Fibroblast of skin of left biceps (primary cell): ENCODE measurements at places on chromosomes 16 and 17.

- DNase-seq, result no peak
Measured at GRCh38 chr16:15450624-15451023, 16.2 kb downstream of the BMERB1 start.

- no peak for DNase-seq
Measured at GRCh38 chr16:89193576-89194293, 6.6 kb downstream of the SLC22A31 start.

DNA sequence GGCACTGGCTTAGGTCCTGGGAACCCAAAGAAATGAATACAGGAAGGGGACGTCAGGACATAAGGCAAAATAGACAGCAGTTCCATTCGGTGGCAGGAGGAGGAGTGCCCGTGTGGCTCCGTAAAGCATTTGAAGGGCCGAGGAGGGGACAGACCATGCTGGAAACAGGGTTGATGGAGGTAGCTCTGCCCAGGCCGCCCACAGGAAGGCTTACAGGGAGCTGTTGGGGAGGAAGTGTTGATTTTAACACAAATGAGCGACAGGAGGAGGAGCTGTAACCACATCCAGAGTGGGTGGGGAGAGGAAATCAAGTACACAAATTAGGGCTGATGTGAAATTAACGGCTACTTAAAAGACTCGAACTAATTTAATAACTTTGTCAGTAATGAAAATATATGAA is 54.6 kb downstream of the RBFOX3 start:
- no peak for DNase-seq

DNA sequence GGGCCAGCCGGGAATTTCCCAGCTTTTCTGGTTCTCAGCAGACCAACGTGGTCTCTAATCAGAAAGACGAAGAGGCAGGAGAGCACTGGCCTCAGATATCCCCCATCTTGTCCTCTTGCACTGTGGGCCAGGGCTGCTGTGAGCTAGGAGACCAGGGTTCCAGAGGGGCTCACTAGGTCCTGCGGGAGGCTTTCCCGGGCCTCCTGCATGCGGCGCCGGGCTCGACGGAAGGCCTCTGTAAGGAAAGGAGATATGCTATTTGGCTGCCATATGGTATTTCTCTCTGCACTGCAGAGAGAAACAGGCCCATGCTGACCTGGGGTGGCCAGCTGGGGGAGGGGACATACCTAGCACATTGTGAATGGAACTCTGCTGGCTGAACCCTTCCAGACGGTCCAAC is 13.1 kb downstream of the MKS1 start:
- no peak for DNase-seq

DNA sequence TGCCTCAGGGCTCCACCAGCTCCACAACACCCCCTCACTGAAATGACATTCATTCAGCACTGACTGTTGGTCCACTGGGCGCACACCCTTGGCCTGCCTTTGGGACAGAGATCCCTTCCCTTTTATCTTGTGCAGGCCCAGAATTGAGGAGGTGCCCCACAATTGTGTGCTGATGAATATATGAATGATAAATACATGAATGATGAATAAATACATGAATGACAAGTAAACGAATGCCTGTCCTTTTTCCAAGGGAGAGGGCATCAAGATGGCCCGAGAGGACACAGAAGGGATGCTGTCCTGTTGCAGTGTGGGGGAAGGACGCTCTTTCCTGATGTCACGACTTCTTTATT is 5.7 kb downstream of the CCR7 start:
- no peak for DNase-seq

- no peak for DNase-seq
Measured at GRCh38 chr17:53142890-53143289, 679.8 kb upstream of the KIF2B start.

- DNase-seq, result no peak
Measured at GRCh38 chr17:72588961-72589360, 468.1 kb downstream of the SOX9 start.

DNA sequence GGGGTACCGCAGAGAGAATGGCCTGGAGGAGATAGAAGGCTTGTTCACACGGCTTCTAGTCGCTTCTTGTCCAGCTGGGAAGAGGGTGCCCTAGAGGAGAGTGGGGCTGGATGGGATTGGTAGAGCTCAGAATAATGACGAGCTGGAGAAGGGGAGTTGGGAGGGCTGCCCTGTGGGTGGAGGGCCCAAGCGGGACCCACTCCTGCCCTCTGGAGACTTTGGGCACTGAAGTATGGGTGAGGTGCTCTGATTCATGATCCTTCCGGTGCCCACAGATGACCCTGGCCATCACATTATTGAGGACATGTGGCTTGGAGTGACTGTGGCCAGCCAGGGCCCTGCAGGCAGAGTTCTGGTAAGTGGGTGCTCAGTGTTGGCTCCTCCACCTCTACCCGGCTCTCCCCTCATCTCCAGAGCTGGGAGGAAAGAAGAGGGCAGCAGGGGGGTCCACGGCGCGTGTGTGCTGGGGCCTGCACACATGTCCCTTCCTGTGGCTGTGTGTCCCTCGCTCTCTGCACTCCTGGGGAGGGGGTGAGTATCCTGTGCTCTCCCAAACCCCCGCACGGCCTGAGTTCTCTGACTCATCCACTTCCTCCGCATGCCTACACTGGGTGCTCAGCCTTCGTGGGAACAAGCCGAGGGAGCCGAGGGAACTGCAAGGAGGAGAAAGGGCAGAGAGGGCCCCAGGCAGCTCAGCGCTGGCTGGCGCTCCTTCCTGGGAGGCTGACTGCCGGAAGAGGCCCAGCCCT is 8.5 kb downstream of the ITGA3 start:
- DNase-seq, result peak; percentile 66

DNA sequence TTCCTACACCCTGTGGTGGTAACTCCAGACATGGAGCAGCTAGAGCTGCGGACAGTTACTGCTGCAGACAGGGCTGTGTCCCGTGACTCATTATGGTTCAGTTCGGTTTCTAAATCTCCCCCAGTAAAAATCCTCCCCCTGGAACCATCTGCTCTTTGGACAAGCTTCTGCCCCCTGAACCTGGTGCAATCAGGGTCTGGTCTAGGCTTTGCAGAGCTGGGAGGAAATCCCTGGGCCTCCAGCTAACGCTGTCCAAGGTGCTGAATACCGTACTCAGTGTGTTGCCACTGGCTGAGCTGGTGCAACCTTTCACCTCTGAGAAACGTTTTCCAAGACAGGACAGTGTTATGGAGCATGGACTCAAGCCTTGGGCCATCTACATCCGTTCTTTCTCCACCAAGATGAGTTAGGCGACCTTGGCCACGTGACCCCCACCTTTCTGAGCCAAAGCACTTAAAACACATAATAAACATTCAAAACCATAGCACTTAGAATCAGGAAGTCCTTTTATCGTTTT is 142.0 kb downstream of the CPPED1 start:
- DNase-seq, result no peak

GRCh38 chr17:4605826-4606225 is 21.5 kb downstream of the SMTNL2 start:
- no peak for DNase-seq

DNA sequence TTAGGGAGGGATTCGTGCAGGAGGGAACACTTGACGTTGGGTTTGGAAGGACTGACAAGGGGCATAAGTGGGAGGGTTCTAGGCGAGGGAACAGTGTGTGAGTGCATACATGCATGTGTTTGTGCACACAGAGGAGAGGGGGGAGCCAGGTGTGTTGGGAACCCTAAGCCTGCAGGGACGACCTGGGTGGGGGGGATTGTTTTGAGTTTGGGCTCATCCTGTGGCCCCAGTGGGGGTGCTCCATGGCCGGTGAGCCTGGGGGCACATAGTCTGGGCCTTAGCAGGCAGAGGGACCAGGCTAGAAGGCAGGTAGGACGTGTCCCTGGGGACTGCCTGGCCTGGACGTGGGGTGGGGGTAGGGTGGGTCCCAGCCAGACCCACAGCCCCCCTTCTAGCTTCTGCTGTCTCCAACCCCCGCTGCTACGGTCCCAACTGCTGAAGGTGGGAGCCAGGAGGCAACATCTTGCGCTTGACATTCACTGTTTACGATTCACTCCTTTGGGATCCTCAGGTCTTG is 11.9 kb upstream of the RASD1 start:
- DNase-seq, result no peak

DNA sequence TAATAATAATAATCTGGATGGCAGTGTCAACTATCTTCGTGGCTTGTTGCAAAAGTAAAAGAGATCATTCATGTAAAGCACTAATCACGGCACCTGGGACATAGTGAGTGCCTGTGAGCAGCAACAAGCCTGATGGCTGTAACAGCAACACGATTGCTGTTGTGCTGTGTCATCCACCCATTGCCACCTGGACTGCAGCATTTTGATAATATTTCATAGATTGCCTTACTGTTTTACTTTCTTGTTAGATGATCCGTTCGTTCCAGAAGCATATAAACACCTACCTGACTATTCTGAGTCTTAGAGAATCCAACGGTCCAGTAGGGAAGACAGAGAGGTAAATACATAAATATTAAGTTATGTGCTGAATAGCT is 3.1 kb upstream of the MRPS23 start:
- DNase-seq, result no peak

- DNase-seq, result no peak
Measured at GRCh38 chr17:47338026-47338425, 14.3 kb downstream of the EFCAB13 start.

- DNase-seq, result no peak
Measured at GRCh38 chr17:228951-229708, 47.7 kb upstream of the DOC2B start.

- no peak for DNase-seq
Measured at GRCh38 chr16:84024854-84025253, 17.7 kb downstream of the SLC38A8 start.

DNA sequence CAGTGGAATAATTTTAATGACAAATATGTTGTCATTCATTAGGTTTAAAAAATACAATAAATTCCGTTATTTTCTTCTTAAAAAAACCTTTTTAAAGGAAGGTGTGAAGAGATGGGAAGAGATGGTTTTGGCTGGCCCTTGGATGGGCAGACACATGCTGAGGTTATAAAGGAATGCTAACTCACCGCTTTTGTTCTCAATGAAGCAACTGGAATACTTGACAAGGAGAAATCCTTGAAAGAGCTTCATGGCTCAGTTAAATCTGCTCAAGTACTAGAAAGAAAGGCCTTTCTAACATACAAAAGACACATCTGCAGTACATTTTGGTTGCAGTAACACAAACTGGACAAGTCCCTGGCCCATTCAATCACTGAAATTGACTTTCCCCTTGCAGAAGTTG is 158.3 kb upstream of the KCNJ16 start:
- DNase-seq, result no peak

- no peak for DNase-seq
Measured at GRCh38 chr16:20352615-20353014, at the start of gene UMOD. Gene UMOD (minus strand): TSS chr16:20352715. CDS start chr16:20350737, 1,978 bp downstream.

DNA sequence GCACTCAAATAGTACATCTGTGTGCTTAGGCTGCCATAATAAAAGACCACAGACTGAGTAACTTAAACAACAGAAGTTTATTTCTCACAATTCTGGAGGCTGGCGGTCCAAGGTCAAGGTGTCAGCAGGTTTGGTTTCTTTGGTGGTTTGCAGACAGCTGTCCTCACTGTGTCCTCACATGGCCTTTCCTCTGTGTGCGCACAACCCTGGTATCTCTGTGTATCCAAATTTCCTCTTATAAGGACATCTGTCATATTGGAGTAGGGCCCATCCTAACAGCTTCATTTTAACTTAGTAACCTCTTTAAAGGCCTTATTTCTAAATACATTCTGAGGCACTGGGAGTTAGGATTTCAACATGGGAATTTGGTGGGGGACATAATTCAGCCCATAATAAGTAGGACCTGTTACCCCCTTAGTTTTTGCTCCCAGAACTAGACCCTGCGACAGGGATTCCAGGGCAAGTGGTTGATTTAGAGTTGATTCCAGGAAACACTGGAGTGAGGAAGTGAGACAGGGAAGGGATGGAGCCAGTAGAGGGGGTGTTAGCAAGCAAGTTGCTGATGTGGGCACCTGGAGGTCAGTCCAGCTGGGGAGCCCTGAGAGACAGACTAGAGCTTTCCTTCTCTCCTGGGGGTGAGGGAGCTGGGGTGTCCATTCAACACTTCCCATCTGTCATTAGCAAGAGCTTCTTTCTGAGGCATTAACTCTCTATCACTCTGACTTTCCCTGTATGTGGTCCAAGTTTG is 10.9 kb upstream of the ALKBH5 start:
- no peak for DNase-seq

DNA sequence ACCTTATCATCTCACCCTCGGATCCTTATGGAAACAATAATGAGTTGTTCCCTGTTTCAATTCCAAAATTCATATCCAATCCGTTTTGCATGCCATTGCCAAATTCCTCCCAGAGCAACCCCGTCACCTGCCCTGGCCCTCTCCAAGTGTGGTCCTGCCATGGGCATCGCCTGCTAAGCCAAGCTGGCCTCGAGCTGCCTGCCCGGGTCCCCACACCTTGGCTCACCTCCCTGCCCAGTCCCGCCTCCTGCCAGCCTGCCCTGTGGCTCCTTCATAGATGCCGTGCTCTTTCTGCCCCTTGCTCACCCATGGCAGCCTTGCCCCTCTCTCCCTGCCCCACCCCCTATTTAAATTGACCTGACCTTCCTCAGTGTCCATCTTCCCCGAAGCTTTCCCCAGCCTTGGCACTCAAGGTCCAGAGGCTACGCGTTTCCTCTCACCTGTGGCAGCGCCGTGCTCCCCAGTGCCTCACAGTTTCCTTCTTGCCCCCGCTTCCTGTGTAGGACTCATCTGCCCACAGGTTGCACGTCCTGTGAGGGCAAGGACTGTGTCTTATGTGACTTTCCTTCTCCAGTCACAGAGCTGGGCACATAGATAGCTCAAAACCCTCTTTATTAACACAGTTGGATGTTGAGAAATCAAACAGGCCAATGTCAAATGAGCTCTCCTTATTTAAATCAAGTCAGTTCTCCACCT is 12.7 kb downstream of the MAPT start:
- DNase-seq, result no peak

DNA sequence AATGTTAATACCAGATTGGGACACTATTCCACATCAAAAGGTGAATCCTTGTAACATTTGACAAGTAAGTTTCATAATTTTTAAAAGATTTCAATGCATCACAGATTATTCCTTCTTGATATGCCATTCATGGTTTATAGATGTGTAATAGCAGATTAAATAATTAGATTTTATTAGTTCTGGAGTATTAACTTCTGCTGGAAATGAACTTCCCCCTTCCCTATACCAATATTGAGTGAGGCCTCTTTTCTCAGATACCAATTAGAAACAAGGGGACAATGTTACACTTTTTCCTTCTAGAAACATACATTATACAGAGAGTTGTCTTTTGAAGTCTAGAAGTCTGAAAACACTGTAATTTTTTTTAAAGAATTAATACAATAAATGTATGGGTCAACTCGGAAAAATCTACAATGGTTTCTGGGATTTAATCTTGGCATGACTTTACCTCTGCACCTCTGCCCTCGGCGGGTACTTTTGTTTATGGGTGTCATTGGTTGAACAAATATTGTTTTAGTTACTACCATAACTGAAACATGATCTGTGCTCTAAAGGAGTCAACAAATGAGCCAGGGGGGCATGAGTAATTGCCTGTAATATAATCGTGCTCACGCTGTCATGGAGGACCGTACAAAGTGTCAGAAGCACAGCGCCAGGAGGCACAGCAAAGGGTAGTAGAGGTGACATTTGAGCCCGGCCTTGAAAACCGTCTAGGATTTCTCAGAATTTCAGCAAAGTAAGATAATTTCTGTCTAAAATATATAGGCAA is 8.2 kb downstream of the LRRC37B start:
- no peak for DNase-seq

GRCh38 chr17:32520104-32520701 is 33.4 kb downstream of the CDK5R1 start:
- DNase-seq, result no peak
